Type B pancreatic cell (in vitro differentiated cells): ENCODE measurements at places on chromosomes 5 and 9.

- H3K36me3 ChIP-seq, result no peaks in the 10 kb centered on the region
- DNase-seq, result no peak
- H3K4me3 ChIP-seq, result no peak overlapping the region
These were observed 59.5 kb upstream of the TMEM215 start for GRCh38 chr9:32723789-32724325.

GRCh38 chr5:150263801-150264621 lies 25.6 kb downstream of the CAMK2A start:
- no peak for DNase-seq
- H3K36me3 ChIP-seq, result no peaks in the 10 kb centered on the region
- no peak overlapping the region for H3K4me3 ChIP-seq
- no peak overlapping the region for H3K27ac ChIP-seq

GRCh38 chr9:9615086-9615485 lies 997.7 kb downstream of the PTPRD start:
- H3K36me3 ChIP-seq, result no peaks in the 10 kb centered on the region
- no peak overlapping the region for H3K4me3 ChIP-seq
- no peak for DNase-seq
- H3K4me1 ChIP-seq, result no peaks in the 10 kb centered on the region
- H3K27me3 ChIP-seq, result no peaks in the 10 kb centered on the region

DNA sequence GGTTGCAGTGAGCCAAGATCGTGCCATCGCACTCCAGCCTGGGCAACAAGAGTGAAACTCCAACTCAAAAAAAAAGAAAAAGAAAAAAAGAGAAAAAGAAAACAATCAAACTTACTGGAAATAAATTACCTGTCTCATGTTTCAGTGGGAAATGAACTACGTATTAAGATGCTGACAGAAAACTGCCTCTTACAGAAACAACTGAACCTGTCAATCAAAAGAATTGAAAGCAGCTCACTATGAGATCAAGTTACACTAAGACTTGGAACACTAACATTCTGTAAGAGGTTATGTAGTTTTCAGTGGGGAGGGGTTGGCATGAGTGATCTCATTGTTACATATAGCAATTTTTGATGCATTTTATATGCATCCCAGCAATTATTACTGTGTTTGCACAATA lies 64.4 kb upstream of the SPATA31E1 start:
- no peaks in the 10 kb centered on the region for H3K27me3 ChIP-seq
- H3K4me3 ChIP-seq, result no peak overlapping the region
- no peaks in the 10 kb centered on the region for H3K36me3 ChIP-seq
- H3K4me1 ChIP-seq, result peaks cover 17% of the 10 kb centered on the region
- DNase-seq, result no peak

GRCh38 chr5:143340891-143341685 lies 62.4 kb downstream of the NR3C1 start:
- DNase-seq, result no peak
- peaks cover 8% of the 10 kb centered on the region for H3K36me3 ChIP-seq
- H3K4me3 ChIP-seq, result no peak overlapping the region
- H3K27me3 ChIP-seq, result no peaks in the 10 kb centered on the region
- H3K4me1 ChIP-seq, result peaks cover 8% of the 10 kb centered on the region
- H3K27ac ChIP-seq, result no peak overlapping the region

- no peaks in the 10 kb centered on the region for H3K4me1 ChIP-seq
- H3K4me3 ChIP-seq, result no peak overlapping the region
- no peaks in the 10 kb centered on the region for H3K36me3 ChIP-seq
These were observed 131.9 kb upstream of the POU5F2 start for GRCh38 chr5:93873211-93873736.

- peaks cover 33% of the 10 kb centered on the region for H3K27me3 ChIP-seq
- no peaks in the 10 kb centered on the region for H3K36me3 ChIP-seq
- no peak overlapping the region for H3K4me3 ChIP-seq
- no peak overlapping the region for H3K27ac ChIP-seq
- no peaks in the 10 kb centered on the region for H3K4me1 ChIP-seq
- no peak for DNase-seq
These were observed 19.1 kb upstream of the SLC31A2 start for GRCh38 chr9:113131689-113132151.

DNA sequence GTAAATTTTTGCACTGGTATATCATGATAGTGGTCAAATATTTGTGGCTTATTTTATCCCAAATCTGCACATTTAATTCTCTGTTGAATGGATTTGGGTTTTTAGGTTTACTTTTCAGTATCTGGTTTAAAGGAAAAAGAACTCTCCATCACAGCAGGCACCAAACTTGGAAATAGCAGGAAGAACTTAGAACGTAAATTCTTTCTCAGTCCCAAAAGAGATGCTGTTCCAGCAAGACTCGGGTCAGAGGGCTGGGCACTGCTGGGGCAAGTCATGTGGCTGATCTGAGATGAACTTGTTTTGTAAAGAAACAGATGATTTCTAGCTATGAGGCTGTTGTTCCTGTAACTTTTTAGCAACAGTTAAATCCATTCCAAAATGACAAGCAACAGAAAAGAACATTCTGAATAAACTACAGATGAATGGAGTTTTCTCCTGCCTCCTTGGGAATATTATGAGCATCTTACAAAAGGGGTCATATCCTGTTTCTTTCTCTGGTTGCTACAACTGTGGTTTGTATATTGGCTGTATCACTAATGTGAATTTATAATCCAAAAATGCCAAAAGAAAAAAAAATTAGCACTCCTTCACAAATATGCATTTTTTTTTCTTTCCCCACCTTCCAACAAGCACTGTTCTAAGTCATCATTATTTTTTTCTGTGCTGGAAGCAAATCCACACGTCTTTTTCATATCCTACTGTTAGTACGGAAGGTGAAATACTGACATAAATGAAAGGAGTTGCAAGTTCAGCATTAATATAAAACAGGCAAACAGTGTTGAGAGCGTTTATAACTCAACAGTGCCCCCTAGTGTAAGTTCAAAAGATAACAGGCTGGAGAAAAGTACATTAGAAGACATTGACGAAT lies 31.1 kb downstream of the OR2K2 start:
- peaks cover 12% of the 10 kb centered on the region for H3K4me1 ChIP-seq
- H3K36me3 ChIP-seq, result no peaks in the 10 kb centered on the region
- DNase-seq, result no peak
- no peak overlapping the region for H3K27ac ChIP-seq
- peak overlapping the region; percentile 3 for H3K4me3 ChIP-seq

DNA sequence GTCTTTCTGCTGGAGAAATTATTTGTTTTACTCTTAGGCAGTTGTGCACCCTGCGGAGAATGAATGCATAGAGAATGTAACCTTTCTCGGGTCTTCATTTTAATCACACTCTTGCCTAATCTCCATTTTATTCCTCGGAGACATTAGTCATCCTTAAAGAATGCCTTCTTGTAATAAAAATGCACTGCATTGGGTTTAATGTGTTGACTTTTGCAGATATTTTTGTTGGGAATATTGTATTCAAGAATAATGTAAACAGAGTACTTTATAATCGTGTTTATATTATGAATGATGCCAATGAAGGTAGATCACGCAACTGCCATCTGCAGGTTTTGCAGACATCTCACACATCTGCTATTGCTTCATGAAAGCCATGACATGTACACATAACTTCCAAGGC lies 1093.9 kb upstream of the CDH6 start:
- H3K4me3 ChIP-seq, result no peak overlapping the region
- no peak overlapping the region for H3K27ac ChIP-seq
- no peaks in the 10 kb centered on the region for H3K27me3 ChIP-seq

- peaks cover 18% of the 10 kb centered on the region for H3K4me1 ChIP-seq
- peaks cover 10% of the 10 kb centered on the region for H3K27me3 ChIP-seq
- H3K27ac ChIP-seq, result no peak overlapping the region
- no peak overlapping the region for H3K4me3 ChIP-seq
- no peak for DNase-seq
These were observed 169.2 kb downstream of the SLIT3 start for GRCh38 chr5:169131616-169132301.

- no peaks in the 10 kb centered on the region for H3K4me1 ChIP-seq
- no peak overlapping the region for H3K27ac ChIP-seq
- H3K27me3 ChIP-seq, result no peaks in the 10 kb centered on the region
- H3K4me3 ChIP-seq, result no peak overlapping the region
- DNase-seq, result no peak
These were observed 343.1 kb downstream of the CTNND2 start for GRCh38 chr5:11560915-11561697.

- peaks cover 9% of the 10 kb centered on the region for H3K27me3 ChIP-seq
- H3K27ac ChIP-seq, result no peak overlapping the region
- H3K36me3 ChIP-seq, result no peaks in the 10 kb centered on the region
- no peak overlapping the region for H3K4me3 ChIP-seq
- peaks cover 10% of the 10 kb centered on the region for H3K4me1 ChIP-seq
These were observed 23.3 kb upstream of the COL5A1 start for GRCh38 chr9:134618163-134618832.

DNA sequence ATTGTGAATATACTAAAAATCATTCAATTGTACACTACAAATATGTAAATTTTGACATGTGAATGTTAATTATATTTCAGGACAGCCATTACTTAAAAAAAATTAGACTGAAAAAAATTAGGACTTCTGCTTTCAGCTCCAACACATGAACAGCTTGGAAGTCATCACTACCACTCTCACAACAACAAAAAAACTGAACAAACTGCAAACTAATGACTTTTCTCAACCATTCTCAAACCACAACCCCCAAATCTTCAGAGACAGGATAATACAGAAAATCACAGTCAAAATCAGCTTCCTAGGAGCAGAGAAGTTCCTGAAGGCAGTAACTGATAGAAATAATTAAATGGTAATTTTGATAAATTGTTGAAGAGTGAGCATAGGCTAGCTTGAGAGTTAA lies 686.4 kb downstream of the TLE1 start:
- no peak overlapping the region for H3K27ac ChIP-seq
- H3K36me3 ChIP-seq, result no peaks in the 10 kb centered on the region
- H3K27me3 ChIP-seq, result no peaks in the 10 kb centered on the region
- no peak for DNase-seq

DNA sequence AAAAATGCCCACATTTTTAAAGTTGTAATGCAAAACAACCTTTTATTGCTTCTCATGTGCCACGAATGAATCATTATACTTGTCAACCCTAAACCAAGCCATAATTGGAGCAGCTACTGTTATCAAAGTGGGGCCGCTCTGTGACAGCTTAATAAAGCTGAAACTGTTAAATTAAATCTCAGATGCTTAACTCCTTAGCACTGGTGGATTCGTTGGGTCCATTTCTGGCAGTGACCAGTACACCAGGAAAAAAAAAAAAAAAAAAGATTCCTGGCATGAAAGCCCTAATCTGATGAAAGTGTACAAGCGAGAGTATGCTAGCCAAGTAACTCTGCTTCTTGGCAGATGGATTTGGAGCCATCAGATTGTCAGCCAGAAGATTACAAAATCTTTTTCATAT lies 164.8 kb downstream of the ZSWIM6 start:
- peaks cover 21% of the 10 kb centered on the region for H3K36me3 ChIP-seq
- H3K4me1 ChIP-seq, result peaks cover 9% of the 10 kb centered on the region
- no peak overlapping the region for H3K27ac ChIP-seq
- H3K4me3 ChIP-seq, result no peak overlapping the region
- H3K27me3 ChIP-seq, result no peaks in the 10 kb centered on the region

DNA sequence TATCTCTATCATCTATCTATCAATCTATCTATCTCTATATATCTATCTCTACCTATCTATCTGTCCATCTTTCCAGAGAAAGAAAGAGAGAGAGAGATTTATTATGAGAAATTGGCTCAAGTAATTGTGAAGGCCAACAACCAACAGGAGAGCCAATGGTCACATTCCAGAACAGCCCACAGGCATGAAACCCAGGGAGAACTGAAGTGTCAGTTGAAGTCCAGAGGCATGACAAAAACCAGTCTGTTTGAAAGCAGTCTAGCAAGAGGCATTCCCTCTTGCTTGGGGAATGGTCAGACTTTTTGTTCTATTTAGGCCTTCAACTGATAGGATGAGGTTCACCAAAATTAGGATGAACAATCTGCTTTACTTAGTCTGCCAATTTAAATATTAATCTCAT lies 87.6 kb upstream of the PLCXD3 start:
- H3K4me3 ChIP-seq, result no peak overlapping the region
- no peaks in the 10 kb centered on the region for H3K27me3 ChIP-seq
- no peak for DNase-seq
- no peaks in the 10 kb centered on the region for H3K36me3 ChIP-seq
- H3K27ac ChIP-seq, result no peak overlapping the region

DNA sequence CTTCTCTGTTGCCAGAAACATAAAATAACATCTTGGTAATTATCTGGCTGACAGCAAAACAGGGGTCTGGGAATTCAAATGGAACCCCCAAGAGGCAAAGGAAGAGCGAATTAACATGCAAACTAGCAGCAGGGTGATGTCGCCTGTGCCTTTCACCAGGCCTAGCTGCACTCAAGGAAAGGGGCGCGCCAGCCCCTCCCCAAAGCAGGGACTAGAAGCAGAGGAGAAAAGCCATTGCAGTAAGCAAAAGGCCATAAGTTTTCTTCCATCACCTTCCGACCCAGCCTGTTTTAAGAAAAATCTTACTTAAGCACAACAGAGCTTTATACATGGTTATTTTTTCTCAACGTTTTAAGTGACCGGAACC lies 539 bp downstream of the POC5 start:
- H3K27me3 ChIP-seq, result peaks cover 18% of the 10 kb centered on the region
- DNase-seq, result no peak
- peaks cover 9% of the 10 kb centered on the region for H3K36me3 ChIP-seq

- no peak overlapping the region for H3K27ac ChIP-seq
- H3K4me3 ChIP-seq, result no peak overlapping the region
- H3K4me1 ChIP-seq, result peaks cover 3% of the 10 kb centered on the region
- DNase-seq, result no peak
- no peaks in the 10 kb centered on the region for H3K27me3 ChIP-seq
These were observed 398.3 kb downstream of the NTRK2 start for GRCh38 chr9:85067792-85068191.

GRCh38 chr9:124802426-124802825 lies 25.5 kb downstream of the OLFML2A start:
- H3K4me1 ChIP-seq, result peaks cover 3% of the 10 kb centered on the region
- H3K36me3 ChIP-seq, result no peaks in the 10 kb centered on the region
- no peak overlapping the region for H3K4me3 ChIP-seq
- DNase-seq, result no peak

- peaks cover 4% of the 10 kb centered on the region for H3K4me1 ChIP-seq
- no peak overlapping the region for H3K4me3 ChIP-seq
- no peak for DNase-seq
- no peaks in the 10 kb centered on the region for H3K27me3 ChIP-seq
- H3K27ac ChIP-seq, result no peak overlapping the region
- H3K36me3 ChIP-seq, result peaks cover 5% of the 10 kb centered on the region
These were observed 304.8 kb upstream of the ZNF462 start for GRCh38 chr9:106557996-106558667.

GRCh38 chr5:150507474-150508276 lies at the start of gene NDST1:
Gene NDST1 (plus strand): TSS chr5:150508131. CDS start chr5:150521255, 13,124 bp downstream.
- no peaks in the 10 kb centered on the region for H3K36me3 ChIP-seq
- no peak for DNase-seq
- H3K4me1 ChIP-seq, result peaks cover 59% of the 10 kb centered on the region
- H3K27ac ChIP-seq, result peak within 1 kb of the TSS; percentile 85

GRCh38 chr5:84425365-84425881 lies 40.7 kb upstream of the EDIL3 start:
- H3K4me3 ChIP-seq, result no peak overlapping the region
- DNase-seq, result no peak
- H3K27ac ChIP-seq, result no peak overlapping the region
- no peaks in the 10 kb centered on the region for H3K27me3 ChIP-seq
